ENCODE measurements at places on chromosomes 11 and 22. TPM values are rescaled to one million over a fixed set of nuclear protein-coding genes. Genes with fewer than 3 reads are reported as not detected.

DNA sequence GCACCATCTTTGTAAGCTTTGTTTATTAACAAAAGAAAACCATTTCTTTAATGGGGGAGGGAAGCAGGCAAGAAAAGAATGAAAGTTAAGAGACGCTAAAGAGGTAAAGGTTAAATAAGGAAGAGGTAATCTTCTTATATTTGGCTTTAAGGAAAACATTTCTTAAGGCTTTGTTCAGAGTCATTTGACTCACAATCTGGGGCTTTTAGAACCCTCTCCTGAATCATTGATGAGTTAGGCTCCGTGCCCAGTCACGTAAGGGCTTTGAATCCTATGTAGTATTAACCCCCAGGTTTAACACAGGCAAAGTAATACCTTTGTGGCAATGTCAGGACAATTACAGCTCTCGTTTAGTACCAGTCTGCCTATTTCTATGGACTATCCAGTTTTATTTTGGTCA lies 26.1 kb downstream of the MADD start:
- H3K4me1 ChIP-seq: no peaks in the 10 kb centered on the region
- no peak for DNase-seq
- H3K36me3 ChIP-seq: peaks cover 40% of the 10 kb centered on the region
- no peaks in the 10 kb centered on the region for H3K27me3 ChIP-seq
- no peak overlapping the region for H3K4me3 ChIP-seq

GRCh38 chr11:120117991-120118390 lies 19.9 kb downstream of the TRIM29 start:
- no peaks in the 10 kb centered on the region for H3K36me3 ChIP-seq
- no peak overlapping the region for H3K27ac ChIP-seq
- H3K27me3 ChIP-seq: no peaks in the 10 kb centered on the region
- no peak for DNase-seq
- H3K4me1 ChIP-seq: no peaks in the 10 kb centered on the region

GRCh38 chr11:102138223-102138622 lies 28.0 kb downstream of the YAP1 start:
- H3K4me1 ChIP-seq: no peaks in the 10 kb centered on the region
- H3K27ac ChIP-seq: no peak overlapping the region
- no peak overlapping the region for H3K4me3 ChIP-seq
- H3K27me3 ChIP-seq: no peaks in the 10 kb centered on the region
- DNase-seq: no peak

DNA sequence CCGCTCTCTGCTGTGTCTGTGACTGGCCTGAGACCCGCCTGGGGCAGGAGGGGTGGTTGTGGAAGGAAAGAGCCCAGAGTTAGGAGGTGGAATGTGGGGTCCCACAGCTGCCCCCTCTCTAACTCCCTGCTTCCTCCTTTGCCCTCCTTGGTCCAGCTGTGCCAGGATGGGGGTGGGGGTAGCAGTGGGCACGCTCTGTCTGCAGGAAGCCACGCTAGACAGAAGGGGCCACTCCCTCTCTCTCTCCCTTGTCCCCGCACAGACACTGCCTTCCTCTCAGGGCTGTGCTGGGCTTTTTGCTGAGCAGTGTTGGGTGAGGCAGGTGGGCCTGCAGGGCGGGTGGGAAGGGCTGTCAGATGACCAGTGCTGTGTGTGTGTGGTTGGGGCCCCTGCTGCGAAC lies 2.0 kb upstream of the SOX10 start:
- peaks cover 18% of the 10 kb centered on the region for H3K4me1 ChIP-seq
- H3K4me3 ChIP-seq: no peak overlapping the region
- H3K27ac ChIP-seq: no peak overlapping the region

DNA sequence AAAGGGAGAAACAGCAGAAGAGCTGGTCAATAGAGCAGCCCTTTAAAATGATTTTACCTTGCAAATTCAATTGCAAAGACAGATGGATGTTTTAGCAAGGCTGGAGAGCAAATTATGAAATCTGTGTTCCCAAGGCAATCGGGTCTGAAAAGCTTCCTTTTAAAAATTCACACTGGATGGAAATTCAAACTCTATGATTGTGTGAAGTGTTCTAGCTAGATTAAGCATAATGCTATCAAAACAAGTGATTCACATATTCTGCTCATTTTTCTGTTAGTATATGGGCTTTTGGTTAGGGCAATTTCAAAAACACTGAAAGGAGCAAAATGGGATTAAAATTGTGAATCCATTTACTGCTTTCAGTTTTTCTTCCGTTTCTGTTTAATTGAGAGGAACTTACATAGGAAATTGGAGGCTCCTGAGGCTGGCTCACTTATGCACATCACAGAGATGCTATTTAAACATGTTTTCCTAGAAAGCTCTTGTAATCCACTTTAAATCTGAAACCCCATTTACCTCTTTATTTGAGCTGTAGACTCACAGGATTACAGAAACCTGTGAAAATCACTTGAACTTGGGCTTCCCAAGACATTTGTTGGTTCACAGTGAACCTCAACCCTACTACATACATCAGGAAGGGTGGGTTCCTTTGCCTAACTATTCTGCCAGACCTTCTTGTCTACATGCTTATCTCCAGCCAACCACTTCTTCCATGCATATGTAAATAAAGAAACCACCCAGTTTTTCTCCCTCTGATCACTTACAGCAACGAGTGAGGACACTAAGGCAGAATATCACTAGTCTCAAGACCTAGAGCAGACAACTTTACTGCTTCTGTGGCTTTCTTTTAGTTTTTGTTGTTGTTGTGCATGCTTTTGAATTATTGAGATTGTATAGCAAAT lies 201.9 kb upstream of the PITPNB start:
- no peaks in the 10 kb centered on the region for H3K4me1 ChIP-seq
- H3K27ac ChIP-seq: no peak overlapping the region
- no peak overlapping the region for H3K4me3 ChIP-seq
- no peak for DNase-seq
- no peaks in the 10 kb centered on the region for H3K36me3 ChIP-seq
- no peaks in the 10 kb centered on the region for H3K27me3 ChIP-seq

DNA sequence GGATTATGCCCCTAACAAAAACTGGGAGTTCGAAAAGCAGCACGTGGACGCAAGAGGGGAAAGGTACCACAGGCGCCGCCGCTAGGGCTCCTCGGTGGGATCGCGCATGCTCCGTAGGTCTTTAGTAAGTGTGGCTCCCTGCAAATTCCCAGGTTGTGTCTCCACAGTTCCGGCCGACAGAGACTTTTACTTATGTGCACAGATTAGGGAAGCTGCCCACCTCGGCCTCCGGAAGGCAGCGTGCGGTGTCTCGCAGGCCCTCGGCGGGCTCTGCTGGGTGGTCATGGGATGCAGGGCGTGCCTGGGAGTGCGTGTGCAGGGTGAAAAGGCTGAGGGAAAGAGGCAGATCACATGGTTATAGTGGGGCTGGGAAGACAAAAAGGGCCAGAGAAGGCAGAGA lies 39.7 kb upstream of the PANX1 start:
- no peak overlapping the region for H3K27ac ChIP-seq
- no peaks in the 10 kb centered on the region for H3K27me3 ChIP-seq
- no peak overlapping the region for H3K4me3 ChIP-seq
- H3K4me1 ChIP-seq: no peaks in the 10 kb centered on the region
- H3K36me3 ChIP-seq: no peaks in the 10 kb centered on the region

The SLC5A12 gene
- 36.5 TPM for polyA plus RNA-seq
